ENCODE measurements at places on chromosomes 16 and 17.

DNA sequence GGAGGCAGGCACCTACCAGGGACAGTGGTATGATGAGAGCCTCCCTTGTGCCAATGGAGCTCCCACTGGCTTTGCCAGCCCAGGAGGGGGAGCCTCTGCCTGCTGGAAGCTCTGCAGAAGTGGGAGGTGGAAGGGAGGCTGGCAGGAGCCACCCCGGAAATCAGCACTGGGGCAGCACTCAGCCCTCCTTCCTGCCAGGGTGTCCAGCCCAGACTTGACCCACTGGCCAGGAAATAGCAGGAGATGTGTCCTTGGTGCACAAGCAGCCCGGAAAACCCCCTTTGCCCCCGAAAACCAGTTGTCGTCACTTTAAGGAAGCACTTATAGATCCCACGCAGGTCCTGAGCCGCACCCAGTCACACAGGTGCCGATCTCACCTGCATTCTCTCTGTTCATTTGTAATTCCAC, 49.3 kb upstream of the CACNG4 start:
- peak; percentile 78 for DNase-seq

GRCh38 chr16:624526-625070, 6.2 kb upstream of the WFIKKN1 start:
- DNase-seq, result no peak

- DNase-seq, result no peak
These were observed 7.3 kb upstream of the CAPNS2 start for GRCh38 chr16:55559233-55559632.

DNA sequence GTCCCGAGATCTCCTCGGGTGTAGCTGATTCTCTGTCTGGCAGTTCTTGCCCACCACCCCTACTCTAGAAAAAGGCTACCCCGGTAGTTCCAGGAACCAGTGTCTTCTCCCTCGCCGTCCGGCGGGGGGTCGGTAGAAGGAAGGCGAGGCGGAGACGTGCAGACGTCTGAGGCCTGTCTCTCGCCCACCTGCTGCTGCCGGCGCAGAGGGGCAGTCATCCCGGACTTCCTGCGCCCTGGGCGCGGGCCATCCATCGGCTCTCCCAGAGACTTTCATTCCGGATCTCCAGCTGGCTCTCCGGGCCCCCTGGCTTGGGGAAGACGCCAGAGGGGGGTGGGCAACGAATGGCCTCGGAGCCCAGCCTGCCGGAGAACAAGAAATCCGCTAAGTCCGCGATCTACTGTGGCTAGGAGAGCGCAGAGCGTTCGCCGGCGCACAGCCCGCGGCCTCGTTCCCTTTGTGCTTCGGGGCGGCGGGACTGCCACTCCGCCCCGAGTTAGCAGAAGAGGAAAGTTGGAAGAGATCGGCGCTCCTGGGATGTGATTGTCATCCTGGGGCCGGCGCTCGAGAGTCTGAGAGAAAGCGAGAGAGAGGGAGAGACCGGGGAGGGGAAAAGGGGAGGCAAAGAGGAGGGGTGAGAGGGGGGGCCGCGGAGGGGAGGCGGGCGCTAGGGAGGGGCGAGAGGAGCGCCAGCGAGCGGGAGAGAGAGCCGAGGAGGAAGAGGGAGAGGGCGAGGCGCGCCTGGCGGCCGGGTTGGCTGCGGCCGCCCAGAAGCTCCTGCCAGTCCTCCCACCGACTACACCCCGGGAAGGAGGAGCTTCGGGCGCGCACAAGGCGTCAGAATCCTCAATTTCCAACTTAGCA, at the start of gene IRX5:
TSS of gene IRX5 (plus strand) at position 861 of the 864 bp plus-strand sequence. CDS start 334 bp downstream, outside the sequence.
- peak; percentile 92 for DNase-seq

- DNase-seq, result no peak
These were observed 44.1 kb downstream of the LMF1 start for GRCh38 chr16:926715-927114.

DNA sequence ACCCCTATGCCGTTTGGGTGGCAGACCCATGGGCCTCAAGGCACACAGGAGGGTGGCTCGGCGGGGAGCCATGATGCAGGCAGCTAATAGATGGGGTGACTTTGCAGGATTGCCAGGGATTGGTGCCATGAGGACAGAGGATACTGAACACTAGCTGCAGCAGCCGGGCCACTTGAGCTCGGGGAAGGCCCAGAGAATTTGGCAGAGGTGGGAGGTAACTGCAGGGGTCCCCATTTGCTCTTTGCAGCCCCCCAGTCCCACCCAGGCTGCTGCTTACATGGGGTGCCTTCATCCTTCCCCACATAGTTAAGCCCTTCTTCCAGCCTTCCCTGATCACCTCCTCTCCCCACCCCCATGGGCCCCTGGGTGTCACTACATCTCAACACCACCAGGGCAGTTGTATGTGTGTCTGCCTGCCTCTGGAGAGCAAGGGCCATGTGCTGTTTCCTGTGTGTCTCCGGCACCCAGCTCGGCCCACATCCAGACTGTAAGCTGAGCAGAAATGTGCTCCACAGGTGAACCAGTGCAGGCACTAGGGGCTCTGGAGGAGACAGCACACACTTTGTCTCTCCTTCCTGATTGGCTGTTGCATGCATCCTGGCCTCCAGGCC, 52.0 kb downstream of the SREBF1 start:
- DNase-seq, result peak; percentile 37

GRCh38 chr16:85137323-85138072, 25.2 kb upstream of the CIBAR2 start:
- no peak for DNase-seq

DNA sequence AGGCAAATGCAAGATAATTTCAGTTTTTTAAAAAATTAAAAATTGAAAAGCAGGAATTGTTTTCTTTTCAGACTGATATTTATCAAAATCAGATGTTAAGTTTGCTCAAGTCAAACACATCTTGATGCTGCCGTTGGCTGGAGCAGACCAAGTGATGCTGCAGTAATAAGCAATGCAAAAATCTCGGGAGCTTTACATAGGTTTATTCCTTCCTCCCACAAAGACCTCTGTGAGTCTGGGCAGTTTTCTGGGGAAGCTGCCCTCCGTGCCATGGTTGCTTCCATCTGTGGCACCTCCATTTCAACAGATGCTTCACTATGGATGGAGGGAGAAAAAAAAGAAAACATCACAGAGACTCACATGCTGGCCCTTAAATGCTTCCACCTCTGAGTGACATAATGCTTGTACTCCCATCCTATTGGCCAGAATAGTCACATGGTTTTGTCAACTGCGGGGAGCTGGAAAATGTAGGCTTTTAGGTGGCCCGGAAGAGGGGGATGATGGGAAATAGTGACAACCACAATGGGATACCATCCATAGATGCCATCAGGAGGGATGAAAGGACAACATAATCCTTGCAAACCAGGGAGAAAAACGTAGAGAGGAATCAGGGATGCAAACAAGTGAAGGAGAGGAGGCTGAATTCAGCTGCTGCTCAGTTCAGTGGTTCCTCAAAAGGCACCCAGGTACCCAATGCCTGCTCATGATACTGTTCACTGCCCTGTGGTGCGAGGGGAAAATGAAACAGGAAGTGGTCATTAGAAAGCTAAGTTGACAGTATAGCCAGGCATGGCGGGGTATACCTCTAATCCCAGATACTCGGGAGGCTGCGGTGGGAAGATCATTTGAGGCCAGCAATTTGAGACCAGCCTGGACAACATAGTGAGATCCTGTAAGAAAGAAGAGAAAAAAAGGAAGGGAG, 13.5 kb upstream of the ERCC4 start:
- peak; percentile 30 for DNase-seq

DNA sequence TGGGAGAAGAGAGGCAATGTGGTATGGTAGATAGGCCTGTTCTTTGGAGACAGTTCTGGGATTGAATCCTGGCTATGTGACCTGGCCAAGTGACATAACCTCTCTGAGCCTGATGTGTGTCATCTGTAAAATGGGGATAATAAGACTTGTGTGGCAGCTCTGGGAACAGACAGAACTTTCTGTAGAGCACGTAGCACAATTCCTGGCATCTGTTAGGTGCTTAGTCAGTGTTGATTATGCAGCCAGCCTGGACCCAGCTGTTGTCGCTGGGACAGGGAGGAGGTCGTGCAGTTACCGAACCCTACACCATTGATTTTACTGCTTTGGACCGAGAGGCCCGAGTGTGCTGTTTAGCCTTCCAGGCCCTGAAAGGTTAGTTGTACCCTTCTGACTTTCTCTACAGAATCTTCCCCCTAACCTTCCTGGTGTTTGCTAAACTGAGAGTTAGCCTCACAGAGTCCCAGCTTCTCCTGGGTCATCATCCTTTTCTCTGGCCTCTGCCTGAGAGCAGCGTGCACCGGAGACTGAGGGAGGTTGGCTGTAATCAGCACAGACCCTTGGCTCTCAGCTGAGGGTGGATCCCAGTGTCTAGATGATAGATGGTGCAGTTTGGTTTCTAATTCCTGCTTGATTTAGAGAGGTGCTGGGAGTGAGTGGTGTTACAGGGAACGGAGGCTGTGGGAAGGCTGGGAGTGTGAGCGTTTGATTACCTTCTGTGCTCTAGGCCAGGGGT, 31.9 kb downstream of the MSI2 start:
- no peak for DNase-seq

GRCh38 chr16:56477096-56477878, 25.9 kb downstream of the OGFOD1 start:
- DNase-seq, result no peak

GRCh38 chr17:39231591-39232551, 6.1 kb upstream of the STAC2 start:
- DNase-seq, result peak; percentile 39

DNA sequence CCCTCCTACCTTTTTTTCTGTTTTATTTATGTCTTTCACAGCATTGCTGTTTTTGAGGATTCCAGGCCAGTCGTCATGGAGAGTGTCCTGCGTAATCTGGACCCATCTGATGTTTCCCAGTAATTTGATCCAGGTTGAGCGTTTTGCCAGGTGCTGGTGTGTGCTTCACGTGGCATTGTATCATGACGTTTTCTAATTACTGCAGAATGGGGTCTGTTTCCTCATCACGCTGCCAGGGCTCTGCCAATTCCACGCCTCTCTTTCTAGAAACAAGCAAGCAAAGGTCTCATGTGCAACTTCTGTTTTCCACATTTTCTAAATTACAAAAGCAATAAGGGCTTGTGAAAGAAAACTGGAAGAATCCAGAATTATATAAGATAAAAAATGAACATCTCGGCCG, 28.3 kb upstream of the BHLHA9 start:
- no peak for DNase-seq

- DNase-seq, result peak; percentile 45
These were observed 467.7 kb downstream of the SOX9 start for GRCh38 chr17:72588561-72588960.

DNA sequence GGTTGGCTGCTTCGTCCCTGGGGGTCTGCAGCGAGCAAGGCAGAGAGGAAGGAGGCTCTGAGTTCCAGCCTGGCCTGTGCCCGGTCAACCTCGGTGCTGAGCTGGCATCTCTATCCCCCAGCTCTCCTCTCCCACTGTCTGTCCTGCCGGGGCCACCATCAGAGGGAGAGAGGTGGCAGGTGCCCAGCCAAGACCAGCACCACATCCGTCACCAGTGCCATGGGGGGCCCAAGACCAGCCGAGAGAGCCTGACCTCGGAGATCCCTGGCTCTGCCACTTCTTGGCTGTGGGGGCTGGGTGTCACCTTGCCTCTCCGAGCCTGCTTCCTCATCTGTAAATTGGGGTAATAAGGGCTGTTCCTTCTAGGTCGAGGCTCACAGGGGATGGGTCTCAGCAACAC, 560 bp upstream of the P2RX1 start:
- DNase-seq, result no peak

DNA sequence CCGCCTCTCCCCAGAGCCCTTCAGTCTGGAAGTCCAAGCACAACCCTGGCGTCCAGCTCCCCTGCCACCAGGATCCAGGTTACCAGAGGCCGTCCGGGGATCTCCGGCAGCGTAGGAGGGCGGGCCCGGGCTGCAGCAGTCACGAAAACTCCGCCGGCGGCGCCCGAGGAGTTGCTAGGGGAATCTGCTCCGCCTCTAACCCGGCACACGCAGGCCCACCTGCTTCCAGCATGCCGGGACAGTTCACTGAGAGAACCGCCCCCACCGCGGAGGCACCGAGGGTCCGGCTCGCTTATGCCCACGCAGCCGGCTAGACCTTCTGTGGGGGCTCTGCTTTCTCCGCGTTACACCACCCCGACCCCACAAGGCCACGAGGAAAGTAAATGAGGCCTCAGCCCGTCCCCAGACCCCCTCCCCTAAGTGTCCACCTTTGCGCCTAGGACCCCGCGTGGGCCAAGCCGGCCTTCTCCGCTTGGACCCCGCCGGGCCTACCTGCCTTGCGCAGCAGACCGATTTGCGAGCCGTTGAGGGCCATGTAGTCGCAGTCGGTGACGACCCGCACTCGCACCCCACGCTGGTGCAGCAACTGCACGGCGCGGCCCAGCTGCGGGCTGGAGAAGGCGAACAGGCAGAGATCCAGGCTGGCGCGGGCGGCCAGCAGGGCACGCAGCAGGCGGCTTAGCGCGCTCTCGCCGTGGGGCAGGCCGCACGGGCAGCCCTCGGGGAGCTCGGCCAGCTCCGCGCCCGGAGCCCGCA, 587 bp downstream of the PLD6 start:
- peak; percentile 70 for DNase-seq

DNA sequence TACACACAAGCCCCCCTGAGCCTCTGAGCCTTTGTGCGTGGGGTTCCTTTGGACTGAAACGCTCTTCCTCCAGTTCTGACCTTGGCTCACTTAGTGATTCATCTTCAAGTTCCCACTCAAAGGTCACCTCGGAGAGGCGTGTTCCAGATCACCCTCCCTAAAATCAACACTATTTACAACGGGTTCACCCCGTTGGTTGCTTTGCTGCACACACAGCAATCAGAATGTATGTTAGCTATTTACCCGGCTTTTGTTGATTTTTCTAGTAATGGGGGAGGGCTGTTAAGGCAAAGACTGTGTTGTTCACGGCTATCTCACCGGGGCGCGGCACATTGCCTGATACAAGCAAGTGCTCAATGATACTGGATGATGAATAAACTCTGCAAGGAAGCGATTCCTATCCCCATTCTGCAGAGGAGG, 977 bp downstream of the NAGPA start:
- DNase-seq, result no peak

GRCh38 chr17:74772053-74772452, 4.1 kb downstream of the NAT9 start:
- no peak for DNase-seq

GRCh38 chr16:85759136-85759535, 8.2 kb upstream of the C16orf74 start:
- no peak for DNase-seq

DNA sequence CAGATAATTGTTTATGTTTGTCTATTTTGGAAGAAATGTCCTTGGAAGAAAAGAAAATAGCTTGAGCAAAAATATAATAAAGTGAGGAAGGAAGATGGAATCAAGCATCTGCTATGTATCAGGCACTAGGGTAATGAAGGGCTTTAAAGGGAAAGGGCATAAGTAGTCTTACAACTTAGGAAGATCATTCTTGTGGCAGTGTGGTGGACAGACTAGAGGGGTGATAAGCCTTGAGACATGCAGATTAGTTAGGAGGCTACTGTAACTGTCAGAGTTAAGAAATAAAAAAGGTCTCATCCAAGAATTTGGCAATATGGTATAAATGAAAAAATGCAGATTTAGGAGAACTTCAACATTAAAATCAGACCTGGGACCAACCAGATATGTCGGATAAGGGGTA, 14.9 kb downstream of the FAM222B start:
- DNase-seq, result no peak

GRCh38 chr17:49519781-49520180, 24.7 kb downstream of the NGFR start:
- no peak for DNase-seq

- no peak for DNase-seq
These were observed 71.5 kb upstream of the KSR1 start for GRCh38 chr17:27384726-27385125.
